ENCODE measurements at places on chromosomes 2 and 18. TPM values are rescaled to one million over a fixed set of nuclear protein-coding genes. Genes with fewer than 3 reads are reported as not detected.

DNA sequence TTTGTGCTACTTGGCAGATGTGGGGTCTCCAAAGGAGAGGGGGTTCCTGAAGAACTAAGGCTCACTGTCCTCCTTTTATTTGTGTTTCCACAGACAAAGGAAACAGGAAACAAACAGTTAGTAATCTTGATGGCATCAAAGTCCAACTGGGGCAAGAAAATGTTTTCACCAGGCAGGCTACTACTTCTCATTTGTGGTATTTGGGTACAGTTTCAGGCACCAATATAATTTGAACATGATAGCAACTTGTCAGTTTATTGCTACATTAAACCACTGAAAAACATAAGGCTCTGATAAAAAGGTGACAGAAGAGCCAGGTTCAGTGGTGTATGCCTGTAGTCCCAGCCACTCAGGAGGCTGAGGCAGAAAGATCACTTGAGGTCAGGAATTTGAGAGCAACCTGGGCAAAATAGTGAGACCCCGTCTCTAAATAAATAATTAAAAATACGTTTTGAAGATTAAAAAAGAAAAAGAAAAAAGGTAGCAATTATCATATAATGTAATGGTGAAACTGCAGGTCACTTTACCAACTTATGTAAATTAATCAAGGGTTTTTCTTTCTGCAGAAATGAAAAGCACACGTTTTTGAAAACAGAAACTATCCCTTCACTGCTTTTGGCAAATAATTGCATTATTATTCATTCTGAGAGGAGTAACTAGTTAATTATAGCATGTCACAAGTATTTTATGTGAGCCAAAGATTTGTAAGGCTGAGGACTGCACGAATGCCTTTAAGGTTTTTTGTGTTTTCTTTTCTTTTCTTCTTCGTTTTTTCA lies 157.5 kb upstream of the CAVIN2 start:
- H3K36me3 ChIP-seq, result no peaks in the 10 kb centered on the region
- H3K4me1 ChIP-seq, result no peaks in the 10 kb centered on the region
- no peaks in the 10 kb centered on the region for H3K27me3 ChIP-seq
- H3K4me3 ChIP-seq, result no peak overlapping the region

DNA sequence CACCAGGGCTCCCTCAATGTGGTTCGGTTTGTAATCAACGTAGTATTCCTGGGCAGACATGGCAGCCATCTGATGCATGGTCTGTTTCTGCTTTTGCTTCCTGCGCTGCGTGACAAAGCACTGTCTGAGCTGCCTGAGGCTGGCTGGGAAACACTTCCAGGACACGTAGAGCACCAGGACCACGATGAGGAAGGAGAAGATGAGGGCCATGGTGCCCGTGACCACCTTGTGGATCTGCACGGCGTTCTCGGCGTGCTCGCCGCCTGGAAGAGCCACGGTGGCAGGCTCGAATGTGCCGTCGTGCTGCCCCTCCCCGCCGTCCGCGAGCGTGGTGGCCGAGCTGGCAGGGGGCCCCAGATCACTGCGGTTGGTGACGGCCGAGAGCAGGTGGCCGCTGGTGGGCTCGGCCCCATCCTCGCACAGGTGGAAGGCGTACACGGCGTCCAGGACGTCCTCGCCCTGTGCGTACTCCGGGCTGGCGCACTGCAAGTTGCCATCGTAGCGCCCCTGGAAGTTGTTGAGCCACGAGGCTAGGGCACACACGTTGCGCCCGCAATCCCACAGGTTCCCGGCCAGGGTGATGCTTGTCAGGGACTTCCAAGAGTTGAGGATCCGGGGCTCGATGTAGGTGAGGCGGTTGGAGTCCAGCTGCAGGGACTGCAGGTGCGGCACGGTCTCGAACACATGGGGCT lies 2.1 kb downstream of the LRRTM1 start:
- no peak for DNase-seq
- H3K36me3 ChIP-seq, result no peaks in the 10 kb centered on the region
- H3K4me1 ChIP-seq, result peaks cover 21% of the 10 kb centered on the region
- peaks cover 54% of the 10 kb centered on the region for H3K27me3 ChIP-seq
- H3K4me3 ChIP-seq, result no peak overlapping the region
- H3K27ac ChIP-seq, result no peak overlapping the region

The STAT4 gene
- total RNA-seq, result 0.47 TPM

DNA sequence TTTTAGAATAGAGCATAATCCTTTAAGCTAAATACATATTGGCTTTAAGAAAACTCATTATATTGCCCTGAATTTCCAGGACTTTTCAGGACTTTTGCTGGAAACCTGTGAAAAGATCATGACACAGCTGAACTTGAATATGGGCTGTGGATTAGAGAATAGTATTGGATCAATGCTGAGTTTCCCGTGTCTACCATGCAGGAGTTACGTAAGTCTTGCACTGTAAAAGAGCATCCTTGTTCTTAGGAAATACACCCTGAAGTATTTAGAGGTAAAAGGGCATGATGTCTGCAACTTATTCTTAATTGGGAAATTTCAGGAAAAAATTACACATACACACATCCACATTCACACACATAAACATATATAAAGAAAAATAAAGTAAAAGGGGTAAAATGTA lies 82.1 kb downstream of the ZFP36L2 start:
- no peak overlapping the region for H3K4me3 ChIP-seq
- no peaks in the 10 kb centered on the region for H3K36me3 ChIP-seq
- H3K27me3 ChIP-seq, result no peaks in the 10 kb centered on the region
- peaks cover 30% of the 10 kb centered on the region for H3K4me1 ChIP-seq
- DNase-seq, result no peak
- H3K27ac ChIP-seq, result no peak overlapping the region

Measured in esophagus squamous epithelium (tissue), 5 donors.